ENCODE measurements at places on chromosomes 11 and 22.

GRCh38 chr22:22348127-22348814 lies 103.7 kb downstream of the VPREB1 start:
- DNase-seq: no peak

- DNase-seq: no peak
These were observed 39.4 kb upstream of the DDI1 start for GRCh38 chr11:103997082-103997481.

DNA sequence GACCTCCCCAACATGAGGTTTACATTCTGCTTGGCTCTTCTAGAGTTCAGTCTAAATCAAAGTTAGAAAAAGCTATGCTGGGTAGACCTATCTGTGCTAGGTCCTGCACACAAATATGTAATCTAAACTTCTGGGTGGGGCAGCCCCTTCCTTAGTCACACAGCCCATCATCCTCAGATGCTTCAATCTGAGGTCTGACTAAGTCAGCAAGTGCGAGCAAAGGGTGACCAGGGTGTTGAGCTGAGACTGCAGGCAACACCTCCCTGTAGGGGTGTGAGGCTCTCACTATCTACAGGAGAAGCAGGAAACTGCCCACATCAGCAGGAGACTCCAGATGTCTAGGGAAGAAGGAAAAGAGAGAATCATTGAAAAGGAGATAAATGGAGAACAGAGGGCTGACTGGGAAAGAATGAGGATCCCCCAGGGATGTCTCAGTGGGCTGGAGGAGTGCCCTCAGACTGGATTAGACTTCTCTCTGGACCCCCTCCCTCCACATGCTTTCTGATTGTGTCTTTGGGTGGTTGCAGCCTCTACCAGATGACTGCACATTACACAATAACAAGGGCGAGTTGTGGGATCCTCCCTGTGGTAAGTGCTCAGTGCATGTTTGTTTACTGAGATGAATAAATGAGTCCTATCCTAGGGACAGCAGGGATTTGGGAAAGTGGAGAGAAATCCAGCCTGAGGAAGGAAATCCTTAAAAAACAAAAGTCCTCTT lies 266.2 kb upstream of the PLET1 start:
- no peak for DNase-seq

- DNase-seq: no peak
These were observed 49.2 kb upstream of the POU2AF1 start for GRCh38 chr11:111428113-111428876.

GRCh38 chr11:119664063-119664572 lies 64.9 kb downstream of the NECTIN1 start:
- no peak for DNase-seq

DNA sequence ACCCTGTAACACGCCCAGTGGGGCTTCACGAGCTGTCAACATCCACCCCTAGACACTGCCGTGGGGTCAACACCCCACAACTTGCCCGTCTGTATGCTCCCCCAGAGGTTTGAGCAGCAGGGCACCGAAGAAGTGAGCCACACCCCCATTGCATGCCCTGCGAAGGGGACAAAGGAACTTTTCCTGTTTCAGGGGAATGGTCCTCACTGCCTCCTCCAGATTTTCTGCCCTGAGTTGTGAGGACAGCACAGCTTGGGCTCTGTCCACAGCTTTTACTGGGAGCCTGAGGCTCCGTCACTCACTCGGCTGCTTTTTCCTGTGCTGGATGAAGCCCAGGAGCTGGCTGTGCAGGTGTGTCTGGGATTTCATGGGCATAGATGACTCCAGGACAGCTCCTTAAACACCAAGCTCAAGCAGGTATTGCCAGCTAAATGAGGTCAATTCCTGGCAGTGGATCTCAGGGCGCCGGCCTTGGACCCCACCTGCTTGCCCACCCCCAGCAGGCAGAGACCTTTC lies 40.2 kb upstream of the CCDC188 start:
- DNase-seq: no peak

DNA sequence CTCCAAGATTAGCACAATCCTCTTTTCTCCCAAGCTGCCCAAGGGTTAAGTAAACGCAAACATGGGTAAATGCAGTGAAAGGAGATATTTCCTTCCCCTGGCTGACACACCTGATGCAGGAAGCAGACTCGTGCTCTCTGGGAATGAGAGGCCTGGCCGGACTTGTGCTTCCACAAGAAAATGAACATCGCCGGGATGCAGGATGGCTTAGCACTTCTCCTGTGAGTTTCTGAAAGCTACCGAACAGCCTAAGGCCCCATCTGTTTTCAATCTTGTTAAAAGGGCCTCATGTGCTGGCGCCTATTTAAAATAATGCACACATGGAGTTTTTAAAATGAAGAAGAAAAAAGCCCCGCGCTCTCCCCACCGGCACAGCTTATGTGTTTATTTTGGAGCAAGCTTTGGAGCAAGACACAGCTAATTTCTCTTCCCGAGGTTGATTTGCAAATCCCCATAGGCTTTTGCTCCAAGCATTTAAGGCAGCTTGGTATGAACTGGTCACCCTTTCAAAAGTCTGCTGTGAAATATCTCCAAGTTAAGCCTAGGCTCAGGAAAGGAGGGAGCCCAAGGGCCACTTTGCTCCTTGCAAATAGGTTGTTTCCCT lies 100.9 kb downstream of the SYN3 start:
- DNase-seq: no peak

- no peak for DNase-seq
These were observed 77.0 kb downstream of the PRMT3 start for GRCh38 chr11:20464518-20464917.

DNA sequence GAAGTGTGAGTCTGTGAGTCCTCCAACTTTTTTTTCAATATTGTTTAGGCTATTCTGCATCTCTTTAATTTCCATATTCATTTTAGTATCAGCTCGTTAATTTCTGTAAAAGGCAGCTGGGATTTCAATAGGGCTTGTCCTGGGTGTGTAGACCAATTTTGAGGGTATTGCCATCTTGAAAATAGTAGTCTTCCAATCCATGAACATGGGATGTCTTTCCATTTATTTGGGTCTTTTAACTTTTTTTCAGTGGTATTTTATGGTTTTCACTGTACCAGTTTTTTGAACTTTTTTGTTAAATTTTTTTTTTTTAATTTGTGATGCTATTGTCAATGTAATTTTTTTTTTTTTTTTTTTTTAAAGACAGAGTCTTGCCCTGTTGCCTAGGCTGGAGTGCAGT lies 79.5 kb downstream of the ARHGAP8 start:
- no peak for DNase-seq

DNA sequence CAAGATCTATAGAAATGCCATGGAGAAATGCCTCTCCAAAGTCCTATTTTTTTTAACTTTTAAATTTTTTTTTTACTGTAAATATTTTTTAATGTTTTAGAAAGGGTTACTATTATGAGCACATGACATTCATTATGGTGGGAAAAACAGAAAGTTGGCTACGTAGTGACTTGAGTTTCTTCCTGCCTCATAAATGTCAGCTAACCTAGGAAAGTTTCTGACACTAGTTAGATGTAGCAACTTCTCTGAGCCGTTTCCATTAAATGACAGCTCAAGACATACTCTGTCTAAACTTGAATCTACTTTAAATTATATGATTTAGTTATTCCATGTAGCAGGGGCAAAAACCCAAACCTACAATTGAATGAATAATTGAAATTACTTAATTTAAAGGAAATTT lies 18.4 kb upstream of the CTSC start:
- no peak for DNase-seq

DNA sequence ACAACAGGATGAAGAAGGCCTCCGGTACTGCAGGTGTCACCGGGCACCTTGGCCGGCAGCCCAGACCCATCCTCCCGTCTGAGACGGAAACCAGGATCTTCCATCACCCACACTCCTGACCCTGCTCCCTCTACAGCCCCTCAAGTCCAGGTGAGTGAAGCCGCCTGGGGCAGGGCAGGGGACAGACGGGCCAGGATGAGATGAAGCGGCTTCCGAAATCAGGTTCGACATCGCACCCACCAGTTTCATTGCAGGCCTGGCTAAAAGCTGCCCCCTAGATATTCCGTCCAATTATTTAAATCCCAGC lies 639.1 kb downstream of the TBC1D22A start:
- no peak for DNase-seq

GRCh38 chr11:34213366-34213765 lies 107.9 kb downstream of the NAT10 start:
- no peak for DNase-seq

DNA sequence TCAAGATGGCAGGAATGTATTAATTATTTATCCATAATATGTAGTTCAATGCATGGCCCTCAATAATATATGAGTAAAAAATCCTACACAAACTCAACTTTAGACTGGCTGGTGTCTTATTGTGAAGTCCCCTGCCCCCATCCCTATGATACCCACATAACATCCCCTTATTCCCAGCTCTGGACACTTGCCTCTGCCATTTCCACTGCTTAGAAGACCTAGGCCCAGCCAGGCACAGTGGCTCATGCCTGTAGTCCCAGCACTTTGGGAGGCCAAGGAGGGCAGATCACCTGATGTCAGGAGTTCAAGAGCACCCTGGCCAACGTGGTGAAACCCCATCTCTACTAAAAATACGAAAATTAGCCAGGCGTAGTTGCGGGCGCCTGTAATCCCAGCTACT lies 84.4 kb downstream of the BDNF start:
- DNase-seq: no peak

GRCh38 chr22:36298118-36298517 lies 45.2 kb downstream of the APOL1 start:
- DNase-seq: no peak

- no peak for DNase-seq
These were observed 1130.4 kb downstream of the LRRC4C start for GRCh38 chr11:40328890-40329614.

DNA sequence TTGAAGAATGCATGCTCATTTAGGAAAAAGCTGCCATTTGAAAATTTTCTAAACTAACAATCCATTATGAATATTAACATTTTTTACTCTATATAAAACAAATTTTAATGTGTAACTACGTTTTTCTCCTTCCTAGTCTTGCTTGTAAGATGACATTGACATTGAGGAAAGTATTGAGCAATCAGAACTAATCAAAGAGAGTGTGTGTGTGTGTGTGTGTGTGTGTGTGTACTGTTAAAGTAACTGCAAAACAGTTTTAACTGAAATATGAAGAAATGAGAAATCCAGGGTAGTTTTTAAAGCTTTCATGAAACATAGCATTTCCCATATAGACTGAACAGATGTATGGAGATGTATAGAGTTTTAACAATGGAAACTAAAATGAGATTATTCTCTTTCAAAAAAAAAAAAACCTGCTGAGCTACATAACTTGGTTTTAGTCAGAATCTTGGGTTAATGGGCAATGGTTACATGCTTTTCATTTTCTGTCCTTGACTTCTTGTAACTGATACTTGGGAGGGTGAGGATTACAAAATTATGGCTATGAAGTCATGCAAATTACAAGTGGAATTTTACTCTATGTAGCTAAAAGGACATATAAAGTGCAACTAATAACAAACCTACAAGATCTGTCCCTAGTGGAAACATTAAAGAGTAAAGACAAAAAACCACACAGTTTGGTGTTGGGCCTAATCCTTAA lies 2.0 kb downstream of the PDGFD start:
- no peak for DNase-seq

GRCh38 chr11:70783356-70783755 lies 385.0 kb downstream of the CTTN start:
- DNase-seq: no peak

Data from activated CD4-positive, alpha-beta T cell treated with anti-CD3 and anti-CD28 coated beads for 4 hours (primary cell).